ENCODE measurements at places on chromosomes 5 and 9. TPM values are rescaled to one million over a fixed set of nuclear protein-coding genes. Genes with fewer than 3 reads are reported as not detected.

DNA sequence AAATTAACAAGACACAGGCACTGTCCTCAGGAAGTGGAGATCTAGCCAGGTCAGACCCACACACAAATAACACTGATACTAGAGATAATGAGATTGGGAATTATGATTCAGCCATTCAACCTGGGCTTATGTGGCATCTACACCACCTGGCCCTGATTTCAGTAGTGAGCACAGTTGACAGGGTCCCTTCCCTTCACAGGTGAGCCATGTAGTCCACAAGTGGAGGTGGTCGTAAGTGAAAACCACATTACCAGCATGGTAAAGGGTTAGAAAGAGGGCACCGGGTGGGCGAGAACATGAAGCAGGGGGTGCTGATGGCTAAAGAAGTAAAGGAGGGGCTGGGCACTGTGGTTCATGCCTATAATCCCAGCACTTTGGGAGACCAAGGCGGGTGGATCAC is 48.3 kb upstream of the IL17B start:
- no peak for DNase-seq

DNA sequence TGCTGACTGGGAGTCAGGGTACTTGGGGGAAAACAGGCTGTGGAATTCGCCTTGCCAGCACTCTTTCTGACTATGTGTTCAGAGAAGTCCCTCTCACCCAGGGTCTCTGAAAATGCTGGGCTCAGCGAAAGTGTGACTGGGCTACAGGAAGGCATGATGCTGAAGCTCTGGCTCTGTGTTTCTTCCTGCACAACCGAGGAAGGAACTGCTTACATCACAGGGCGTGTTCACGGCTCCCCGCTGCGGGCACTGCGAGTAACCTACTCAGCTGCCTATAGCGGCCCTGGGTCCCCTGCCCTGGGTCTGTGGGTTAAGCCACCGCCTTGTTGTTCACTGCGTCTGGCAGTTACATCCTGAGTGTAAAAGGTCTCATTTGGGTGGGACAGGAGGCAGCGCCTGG is 222.4 kb upstream of the IRX4 start:
- no peak for DNase-seq

CDH9 gene
- not detected for total RNA-seq

DNA sequence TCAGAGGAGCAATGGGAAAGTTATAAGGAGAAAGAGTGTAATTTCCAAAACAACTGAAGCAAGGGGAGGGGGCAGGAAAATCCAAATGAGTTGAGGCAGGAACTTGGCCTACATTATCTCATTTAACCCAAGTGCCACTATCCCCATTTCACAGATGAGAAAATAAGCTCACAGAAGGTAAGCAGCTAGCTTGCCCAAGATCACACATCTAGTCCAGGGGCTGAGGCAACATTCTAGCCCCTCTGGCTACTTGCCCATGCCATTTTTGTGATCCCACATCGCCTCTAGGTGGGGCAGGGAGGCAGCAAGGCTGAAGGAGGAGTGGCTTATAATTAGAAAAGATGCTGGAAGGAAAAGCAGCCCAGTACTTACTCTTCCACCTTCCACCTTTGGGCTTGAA is 2.6 kb upstream of the PSIP1 start:
- no peak for DNase-seq

DNA sequence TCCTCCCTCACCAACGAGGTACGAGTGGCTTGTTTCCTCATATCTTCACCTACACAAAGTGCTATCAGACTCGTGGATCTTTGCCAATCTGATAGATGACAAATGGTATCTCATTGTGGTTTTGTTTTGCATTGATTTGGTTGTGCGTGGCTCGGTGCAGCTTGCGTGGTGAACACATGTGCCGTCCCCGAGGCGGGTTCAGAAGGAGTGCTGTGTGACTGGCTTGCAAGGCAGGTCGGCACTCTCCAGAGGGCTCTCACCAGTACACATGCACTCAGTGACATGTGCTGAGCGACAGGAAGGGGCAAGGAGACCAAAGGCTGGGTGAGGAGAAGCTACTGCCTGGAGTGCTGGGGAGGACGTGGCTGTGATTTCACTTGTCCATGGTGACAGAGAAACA is 95.3 kb upstream of the PITX1 start:
- no peak for DNase-seq

DNA sequence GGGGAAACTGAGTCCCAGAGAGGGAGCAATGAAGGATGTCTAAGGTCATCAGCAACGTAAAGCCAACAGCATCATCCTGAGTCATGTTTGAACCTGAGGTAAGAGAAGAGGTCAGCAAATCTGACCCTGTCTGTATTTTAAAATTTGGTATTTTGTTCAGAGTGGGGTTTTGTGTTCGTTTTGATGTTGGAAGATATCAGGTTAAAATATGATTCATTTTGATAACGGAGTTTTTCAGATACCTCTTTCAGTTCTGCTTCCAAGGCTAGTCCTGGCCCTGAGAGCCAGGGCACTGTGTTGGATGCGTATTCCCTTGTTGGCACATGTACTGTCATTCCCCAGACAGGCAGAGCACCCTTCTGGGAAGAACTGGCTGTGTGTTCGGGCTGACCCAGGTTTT is 291.0 kb downstream of the NSG2 start:
- DNase-seq: no peak
